ENCODE measurements at places on chromosomes 5 and 9.

GRCh38 chr5:66812291-66812690, 216.1 kb downstream of the MAST4 start:
- DNase-seq, result no peak

DNA sequence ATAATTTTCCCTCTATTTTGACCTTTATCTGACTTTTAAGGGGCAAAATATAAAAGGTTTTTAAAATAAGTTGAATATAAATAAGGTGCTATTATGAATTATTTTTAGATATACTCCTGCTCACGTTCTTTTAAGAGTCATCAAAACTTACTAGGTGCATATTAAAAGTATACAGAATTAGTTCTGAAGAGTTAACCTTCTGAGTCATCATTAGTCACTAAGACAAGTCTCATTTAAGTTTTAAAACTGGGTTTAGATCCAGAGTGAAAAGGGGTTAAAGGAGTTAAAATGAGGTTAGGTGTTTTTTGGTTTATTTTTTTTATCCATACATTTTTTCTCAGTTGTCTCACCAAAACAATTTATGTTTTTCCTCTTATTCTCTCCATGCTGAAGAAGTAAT, 41.7 kb downstream of the SMIM15 start:
- DNase-seq, result no peak

DNA sequence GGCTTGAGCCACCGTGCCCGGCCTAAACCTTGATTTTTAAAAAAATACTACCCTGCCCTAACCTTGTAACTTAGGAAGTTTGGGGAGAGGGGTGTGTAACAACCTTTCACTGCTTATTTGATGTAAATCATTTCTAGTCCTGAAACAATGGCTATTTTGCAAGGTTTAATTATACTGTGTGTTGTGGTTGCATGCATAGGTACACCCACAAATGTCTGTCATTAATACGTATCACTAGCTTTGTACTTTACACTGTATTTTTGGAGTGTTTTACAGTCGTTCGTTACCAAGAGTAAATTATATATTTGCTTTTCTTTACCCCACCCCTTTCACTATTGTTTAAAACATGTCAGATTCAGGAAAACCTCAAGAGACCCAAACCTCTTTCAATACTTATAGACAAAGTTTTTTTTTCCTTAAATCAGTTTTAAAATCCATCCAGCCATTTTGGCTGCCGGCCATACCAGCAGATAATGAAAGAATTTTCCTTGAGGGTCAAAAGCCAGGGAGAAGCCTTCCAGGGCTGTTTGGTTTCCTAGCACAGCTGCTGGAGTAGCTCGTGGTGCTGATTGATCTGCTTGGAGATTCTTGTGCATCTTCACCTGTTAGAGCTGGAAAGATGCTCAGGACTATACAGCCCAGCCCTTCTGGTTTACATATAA, 50.7 kb downstream of the DOCK8 start:
- no peak for DNase-seq

DNA sequence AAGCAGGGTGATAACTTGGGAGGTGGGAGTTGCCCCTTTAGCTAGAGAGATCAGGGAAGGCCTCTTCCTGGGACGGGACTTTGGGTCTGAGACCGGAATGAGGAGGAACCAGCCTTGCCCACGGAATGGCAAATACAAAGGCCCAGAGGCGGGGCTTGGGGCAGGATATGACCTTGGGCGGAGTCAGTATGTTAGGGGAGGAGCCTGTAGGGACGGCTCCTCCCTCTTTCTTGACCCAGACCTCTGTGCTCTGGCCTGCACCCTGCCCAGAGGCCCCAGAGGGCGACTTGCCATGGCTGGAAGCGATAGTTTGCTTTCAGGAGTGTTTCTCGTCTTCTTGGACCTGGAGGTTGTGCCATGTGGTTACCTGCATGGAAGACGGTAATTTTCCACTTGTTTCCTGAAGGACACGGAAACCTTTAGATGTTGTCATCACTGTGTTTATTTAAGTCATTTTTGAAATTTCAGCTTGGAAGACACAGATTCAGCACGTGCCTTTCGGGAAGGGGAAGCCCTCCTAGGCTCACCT, 85.6 kb downstream of the DAB2IP start:
- no peak for DNase-seq

GRCh38 chr5:100779669-100780375, 123.3 kb downstream of the ST8SIA4 start:
- no peak for DNase-seq

DNA sequence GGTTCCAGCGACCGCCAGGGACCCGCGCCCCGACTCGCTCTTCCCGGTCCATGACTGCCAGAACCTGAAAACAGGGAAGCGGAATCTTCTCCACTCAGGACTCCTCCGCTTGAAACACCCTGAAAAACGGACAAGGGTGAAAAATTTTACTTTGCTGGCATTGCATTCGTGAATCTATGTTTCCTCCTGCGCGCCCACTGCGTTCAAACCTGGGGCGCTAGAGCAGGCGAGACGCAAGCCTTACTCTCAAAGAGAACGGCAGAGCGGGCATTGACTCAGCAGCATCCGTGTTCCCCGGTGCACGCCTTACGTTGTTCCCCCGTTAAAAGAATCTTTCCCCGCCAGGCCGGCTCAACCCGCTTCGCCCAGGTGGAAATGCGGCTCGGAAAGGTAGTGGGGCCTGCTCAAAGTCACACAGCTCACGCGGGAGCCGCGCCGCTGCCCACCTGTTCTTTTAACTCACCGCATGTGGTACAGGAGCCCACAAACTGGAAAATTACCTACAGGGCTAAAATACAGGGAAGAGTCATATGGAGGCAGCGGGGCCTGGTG, 999 bp upstream of the DRD1 start:
- no peak for DNase-seq
